Chondrocyte (in vitro differentiated cells): ENCODE measurements at places on chromosomes 1 and 21.

- no peak for DNase-seq
Measured at GRCh38 chr1:232979558-232979957, 29.1 kb downstream of the NTPCR start.

DNA sequence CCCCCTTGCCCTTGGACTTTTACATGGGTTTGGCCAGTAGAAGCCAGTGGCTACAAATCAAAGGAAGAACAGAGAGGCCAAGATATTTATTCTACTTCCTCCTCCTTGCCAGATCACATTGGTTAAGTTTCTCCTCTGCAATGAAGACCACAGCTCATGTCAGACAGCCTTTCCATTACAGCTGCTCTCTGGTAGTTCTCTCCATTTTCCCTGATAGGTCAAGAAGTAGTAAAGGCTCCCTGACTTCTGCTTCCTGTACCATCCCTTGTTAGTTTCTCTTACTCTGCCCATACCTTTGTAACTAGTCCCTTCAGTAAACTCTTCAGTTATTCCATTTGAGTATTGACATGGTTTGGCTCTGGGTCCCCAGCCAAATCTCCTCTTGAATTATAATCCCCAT, 27.8 kb downstream of the NME7 start:
- DNase-seq = no peak

- DNase-seq = no peak
Measured at GRCh38 chr1:97364086-97364485, 556.7 kb downstream of the DPYD start.

- peak; percentile 82 for DNase-seq
Measured at GRCh38 chr1:24905979-24906720, 23.9 kb downstream of the RUNX3 start.

DNA sequence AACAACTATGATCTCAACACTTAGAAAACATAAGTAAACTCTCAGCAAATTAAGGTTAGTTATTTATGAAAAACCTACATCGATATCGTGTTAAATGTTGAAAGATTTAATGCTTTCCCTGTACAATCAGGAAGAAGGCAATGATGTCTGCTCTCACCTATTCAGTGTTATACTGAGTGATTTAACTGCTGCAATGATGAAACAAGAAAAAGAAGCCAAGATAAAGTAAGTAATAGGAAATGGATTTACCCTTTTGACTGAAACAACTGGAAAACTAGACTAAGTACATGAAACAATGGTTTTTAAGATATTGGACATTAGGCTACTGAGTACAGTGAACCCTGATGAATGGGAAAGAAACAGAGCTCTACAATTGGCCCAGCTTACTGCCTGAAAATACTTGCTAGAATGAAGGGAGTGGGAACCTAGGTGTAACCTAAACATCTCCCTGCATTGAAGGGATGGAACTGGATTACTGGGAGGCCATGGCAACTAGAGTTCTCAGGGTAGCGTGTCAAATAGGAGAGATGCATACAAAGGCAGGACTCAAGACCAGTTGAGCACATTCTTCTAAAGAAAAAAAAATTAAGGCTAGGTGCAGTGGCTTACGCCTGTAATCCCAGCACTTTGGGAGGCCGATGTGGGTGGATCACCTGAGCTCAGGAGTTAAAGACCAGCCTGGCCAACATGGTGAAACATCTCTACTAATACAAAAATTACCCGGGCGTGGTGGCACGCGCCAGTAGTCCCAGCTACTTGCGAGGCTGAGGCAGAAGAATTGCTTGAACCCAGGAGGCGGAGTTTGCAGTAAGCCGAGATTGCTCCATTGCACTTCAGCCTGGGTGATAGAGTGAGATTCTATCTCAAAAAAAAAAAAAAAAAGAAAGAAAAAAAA, 37.3 kb downstream of the SNRPE start:
- no peak for DNase-seq

DNA sequence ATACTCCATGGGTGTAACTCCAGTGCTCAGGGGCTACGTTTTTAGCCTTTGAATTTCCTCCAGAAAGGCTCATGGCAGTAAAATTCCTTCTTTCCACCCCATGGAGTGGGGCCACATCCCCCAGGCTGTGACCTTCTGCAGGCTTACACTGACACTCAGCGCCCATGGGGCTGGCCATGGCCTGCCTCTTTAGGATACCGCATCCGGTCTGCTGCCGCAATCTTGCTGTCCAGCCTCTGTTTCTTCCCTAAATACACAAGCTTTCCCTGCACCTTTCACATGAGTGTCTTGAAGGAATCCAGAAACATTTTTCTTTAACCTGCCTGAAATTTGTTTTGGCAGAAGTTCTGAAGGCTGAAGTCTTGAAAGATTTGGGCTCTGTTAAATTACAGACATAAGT, 170.5 kb downstream of the NTMT2 start:
- DNase-seq = no peak

DNA sequence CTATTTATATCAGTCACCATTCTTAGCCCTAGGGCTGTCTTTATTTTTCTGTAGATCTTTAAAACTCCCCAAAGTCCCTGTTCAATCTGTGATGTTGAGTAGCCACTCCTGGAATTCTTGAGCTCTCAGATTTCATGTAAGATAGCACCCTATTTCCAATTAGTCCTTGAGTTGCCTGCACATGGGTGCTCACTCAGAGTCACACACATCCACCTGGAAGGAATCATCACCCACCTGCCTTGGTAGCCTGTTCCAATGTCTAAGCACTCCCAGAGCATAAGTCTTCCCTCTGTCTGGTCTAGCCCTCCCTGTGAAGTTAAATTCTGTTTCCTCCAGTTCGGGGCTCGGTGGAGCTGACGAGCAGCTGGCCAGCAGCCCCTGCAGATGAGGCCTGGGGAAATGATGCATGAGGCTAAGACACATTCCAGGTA, 14.7 kb upstream of the ATF3 start:
- no peak for DNase-seq

- no peak for DNase-seq
Measured at GRCh38 chr1:115982400-115982799, 6.1 kb downstream of the SLC22A15 start.

- DNase-seq = no peak
Measured at GRCh38 chr1:225866061-225866837, 15.9 kb downstream of the TMEM63A start.

GRCh38 chr1:204507317-204508105, 8.7 kb upstream of the MDM4 start:
- no peak for DNase-seq

GRCh38 chr1:43312212-43312623, 11.4 kb downstream of the TIE1 start:
- DNase-seq = no peak

DNA sequence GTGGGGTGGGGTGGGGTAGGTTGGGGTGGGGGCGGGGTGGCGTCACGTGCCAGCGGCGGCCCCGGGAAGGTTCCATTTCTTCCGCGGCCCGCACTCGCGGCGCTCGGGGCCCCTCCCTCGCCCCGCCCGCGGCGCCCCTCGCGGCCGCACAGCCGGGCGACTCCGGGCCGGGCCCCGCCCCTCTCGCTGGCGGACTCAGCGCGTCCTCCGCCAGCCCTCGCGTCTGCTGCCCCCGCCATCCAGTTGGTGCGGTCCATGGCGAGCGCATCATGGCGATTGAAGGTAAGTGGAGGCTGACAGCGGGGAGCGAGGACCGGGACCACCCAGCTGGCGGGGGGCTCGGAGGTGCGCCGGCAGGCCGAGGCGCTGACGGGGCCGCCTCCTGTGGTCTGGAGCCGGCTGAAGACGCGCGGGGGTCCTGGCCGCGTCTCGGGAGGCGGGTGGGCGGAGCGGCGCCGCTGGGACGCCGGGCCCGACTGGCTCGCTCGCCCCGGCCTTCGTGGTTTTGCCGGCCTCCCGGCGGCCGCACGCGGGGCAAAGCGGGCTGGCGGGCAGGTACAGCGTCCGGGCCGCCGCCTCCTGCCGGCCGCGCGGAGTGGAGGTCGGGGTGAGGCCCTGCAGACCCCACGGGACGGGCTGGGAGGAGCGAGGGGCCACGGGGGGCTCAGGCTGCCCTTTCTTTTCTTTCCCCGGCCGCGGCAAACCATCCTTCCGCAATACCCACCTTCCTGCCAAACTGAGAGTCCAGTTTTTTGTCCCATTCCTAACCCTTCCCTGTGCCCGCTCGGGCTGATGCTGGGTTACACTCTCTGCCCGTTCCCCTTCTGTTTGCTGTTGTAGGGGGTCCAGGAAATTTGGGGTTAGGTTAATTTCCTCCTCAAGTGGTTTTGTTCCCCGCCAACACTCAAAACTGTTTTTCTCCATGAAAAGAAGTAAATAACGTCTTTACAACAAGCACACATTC, at the start of gene SYT14:
Gene SYT14 (plus strand): TSS at position 222 of the 964 bp plus-strand sequence. CDS start 48 bp downstream, at position 270.
- DNase-seq = peak; percentile 74

DNA sequence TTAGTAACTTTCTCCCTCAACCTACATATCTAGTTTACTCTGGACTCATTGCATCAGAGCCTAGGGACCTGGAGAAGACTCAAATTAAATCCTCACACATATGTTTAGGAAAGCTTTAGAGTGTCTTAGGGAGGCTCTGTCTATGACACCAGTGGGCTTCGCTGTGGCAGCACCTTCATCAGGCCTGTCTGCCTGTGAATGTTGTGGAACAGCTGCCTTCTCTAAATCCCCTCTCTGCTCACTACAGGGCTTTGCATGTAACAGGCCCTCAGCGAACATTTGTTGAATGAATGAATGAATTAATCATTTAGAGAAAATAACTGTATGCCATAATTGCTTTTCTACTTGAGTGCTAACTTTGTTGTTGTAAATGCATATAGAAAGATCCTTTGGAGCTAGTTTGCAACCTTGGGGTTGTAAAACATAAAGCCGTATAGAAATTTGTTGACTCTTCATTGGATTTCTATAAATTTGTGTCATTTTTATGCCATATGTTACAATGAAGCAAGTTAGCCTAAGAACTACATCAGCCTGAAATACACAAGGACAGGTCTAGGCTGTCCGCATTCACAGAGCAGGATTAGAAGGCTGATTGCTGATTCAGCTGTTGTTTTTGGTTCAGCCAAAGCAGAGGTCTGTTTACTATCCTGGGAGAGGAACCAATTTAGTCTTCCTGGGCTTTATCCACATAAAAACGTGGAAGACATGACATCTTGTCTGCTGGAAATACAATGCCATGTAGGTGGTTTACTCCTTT, 238.0 kb downstream of the ASTN1 start:
- no peak for DNase-seq

DNA sequence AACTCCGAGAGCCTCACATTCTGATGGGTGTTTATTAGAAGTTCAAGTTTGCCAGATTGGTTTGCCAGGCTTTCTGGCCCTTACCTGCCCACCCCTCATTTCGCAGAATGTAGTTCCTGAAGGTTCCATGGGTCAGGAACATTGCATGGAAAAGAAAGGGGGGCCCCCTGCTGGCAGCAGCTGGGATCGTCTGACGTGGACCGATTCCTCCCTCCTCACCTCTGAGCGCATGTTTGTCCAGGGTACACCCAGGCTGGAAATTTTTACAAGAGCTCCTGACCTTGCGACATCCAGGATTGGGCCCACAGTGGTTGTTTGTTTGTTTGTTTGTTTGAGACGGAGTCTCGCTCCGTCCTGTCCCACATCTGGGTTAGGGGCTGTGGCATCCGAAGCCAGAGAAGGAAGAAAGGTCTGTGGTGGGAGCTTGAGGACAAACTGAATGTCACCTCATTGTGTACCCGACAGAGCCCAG, 126.0 kb upstream of the TMEM51 start:
- DNase-seq = no peak

DNA sequence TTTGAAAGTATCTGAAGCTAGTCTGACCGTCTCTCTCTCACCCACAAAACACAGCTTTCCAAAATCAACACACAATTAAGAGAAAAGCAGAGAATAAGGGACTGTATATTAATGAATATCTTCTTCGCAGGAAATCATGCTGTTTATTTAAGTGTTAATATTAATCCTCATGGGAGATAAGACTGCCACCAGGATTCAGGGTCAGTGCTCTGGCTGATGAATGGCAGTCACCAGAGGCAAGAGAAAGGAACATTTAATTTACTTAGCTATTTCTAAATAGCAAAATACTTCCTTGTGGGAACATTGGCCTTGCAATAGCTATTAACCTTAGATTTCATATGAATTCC, 2.2 kb downstream of the SCYL3 start:
- no peak for DNase-seq

- DNase-seq = no peak
Measured at GRCh38 chr1:21378705-21379494, 61.0 kb upstream of the NBPF3 start.

- no peak for DNase-seq
Measured at GRCh38 chr1:6157528-6158174, 22.5 kb downstream of the CHD5 start.

DNA sequence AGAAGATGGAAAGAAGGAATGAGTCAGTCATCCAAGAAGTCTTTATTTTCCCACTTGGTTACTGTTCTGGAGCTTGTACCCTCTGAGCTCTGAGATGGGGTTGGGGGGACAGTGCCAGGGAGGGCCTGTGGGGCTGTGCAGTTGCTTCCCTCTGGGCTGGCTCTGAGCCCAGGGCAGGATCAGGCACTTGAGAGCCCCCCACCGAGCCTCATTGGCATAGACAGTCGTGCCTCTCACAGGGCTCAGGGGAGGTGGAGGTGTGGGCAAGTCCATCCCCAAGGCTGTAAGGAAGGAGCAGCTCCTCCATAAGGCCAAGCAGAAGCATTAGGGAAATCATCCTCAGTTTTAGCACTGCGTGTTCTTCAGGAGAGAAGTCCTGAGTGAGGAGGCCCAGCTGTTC, 2.5 kb upstream of the ARL8A start:
- DNase-seq = no peak

GRCh38 chr1:1178794-1179331, 5.2 kb downstream of the TTLL10 start:
- peak; percentile 90 for DNase-seq

- DNase-seq = no peak
Measured at GRCh38 chr1:196685506-196685905, 33.7 kb downstream of the CFH start.

DNA sequence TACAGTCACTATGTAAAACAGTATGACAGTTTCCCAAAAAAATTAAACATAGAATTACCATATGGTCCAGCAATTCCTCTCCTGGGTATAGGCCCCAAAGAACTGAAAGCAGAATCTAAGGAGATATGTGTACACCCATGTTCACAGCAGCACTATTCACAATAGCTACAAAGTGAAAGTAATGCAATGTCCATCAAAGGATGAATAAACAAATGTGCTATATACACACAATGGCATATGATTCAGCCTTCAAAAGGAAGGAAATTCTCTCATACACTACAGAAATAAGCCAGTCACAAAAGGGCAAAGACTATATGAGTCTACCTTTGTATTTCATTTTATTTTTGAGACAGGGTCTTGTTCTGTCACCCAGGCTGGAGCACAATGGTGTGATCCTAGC, 120.4 kb downstream of the TOMM20 start:
- no peak for DNase-seq

- DNase-seq = no peak
Measured at GRCh38 chr1:12244078-12244477, 14.2 kb downstream of the VPS13D start.

DNA sequence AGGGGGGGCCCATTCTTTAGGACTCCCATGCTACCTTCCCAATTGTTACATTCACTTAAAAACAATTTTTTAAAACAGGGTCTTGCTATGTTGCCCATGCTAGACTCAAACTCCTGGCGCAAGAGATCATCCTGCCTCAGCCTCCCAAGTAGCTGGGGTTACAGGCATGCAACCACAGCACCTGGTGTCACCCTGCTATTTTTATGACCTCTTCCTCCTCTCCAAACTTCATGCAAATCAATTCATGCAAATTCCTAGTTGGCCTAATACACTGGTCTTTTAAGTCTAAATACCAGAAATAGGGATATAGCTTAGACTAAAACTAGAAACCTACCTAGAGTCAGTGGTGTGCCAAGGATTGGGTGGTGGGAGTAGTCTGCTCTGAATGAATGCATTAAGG, 30.1 kb downstream of the CDKN2C start:
- no peak for DNase-seq
